ENCODE measurements at places on chromosomes 1 and 21. TPM values are rescaled to one million over a fixed set of nuclear protein-coding genes. Genes with fewer than 3 reads are reported as not detected.
A peak's percentile ranks its signal among the peaks of the same experiment; 100 is the strongest.

The DSTYK gene
- total RNA-seq = 15.8 TPM

The PDC gene
- not detected for total RNA-seq

The ACTA1 gene
- 16,401 TPM for total RNA-seq

The SPRR1A gene
- not detected for total RNA-seq

DNA sequence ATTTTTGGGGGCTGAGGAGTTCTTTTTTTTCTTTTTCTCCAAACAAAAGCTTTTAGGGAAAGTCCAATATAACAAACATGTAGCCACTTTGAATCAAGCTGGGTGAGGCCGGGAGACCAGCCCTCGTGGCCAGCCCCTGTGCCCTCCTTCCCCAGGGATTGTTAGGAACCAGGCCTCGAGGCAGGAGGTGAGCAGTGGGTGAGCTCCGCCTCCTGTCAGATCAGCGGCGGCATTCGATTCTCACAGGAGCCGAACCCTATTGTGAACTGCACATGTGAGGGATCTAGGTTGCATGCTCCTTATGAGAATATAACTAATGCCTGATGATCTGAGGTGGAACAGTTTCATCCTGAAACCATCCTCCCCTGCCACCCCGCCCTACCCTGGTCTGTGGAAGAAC is 41.8 kb upstream of the TTC22 start:
- H3K27me3 ChIP-seq = no peaks in the 10 kb centered on the region
- no peaks in the 10 kb centered on the region for H3K36me3 ChIP-seq
- no peak overlapping the region for H3K27ac ChIP-seq
- DNase-seq = no peak
- H3K4me1 ChIP-seq = no peaks in the 10 kb centered on the region
- no peak overlapping the region for H3K4me3 ChIP-seq

DNA sequence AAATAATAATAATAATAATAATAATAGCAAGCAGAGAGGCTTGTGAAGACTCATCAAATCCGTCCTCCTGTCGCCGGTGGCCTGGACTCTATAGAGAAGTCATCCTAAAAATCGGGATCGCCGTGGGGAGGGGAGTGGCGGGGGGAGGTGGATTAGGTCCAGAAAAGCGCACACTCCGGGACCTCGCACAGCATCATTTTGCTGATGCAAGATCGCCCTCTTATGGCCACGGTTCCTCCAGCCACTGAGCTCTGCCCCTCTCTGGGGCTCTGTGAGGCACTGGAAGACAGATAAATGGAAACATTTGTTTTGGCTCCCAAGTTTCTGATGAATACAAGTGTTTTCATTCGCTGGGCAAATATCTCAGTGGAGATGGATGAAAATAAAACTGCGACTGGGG is 612.0 kb downstream of the MATN1 start:
- H3K4me3 ChIP-seq = no peak overlapping the region
- H3K27me3 ChIP-seq = peaks cover 30% of the 10 kb centered on the region
- no peak overlapping the region for H3K27ac ChIP-seq

GRCh38 chr1:53725238-53725689 is 13.7 kb downstream of the GLIS1 start:
- no peaks in the 10 kb centered on the region for H3K4me1 ChIP-seq
- H3K27me3 ChIP-seq = no peaks in the 10 kb centered on the region
- H3K4me3 ChIP-seq = no peak overlapping the region
- no peaks in the 10 kb centered on the region for H3K36me3 ChIP-seq
- no peak for DNase-seq
- no peak overlapping the region for H3K27ac ChIP-seq

GRCh38 chr1:19122668-19123067 is 87.4 kb downstream of the UBR4 start:
- H3K4me3 ChIP-seq = no peak overlapping the region
- peaks cover 31% of the 10 kb centered on the region for H3K36me3 ChIP-seq
- H3K27me3 ChIP-seq = no peaks in the 10 kb centered on the region
- DNase-seq = no peak

- H3K27me3 ChIP-seq = no peaks in the 10 kb centered on the region
- H3K4me1 ChIP-seq = peaks cover 32% of the 10 kb centered on the region
- H3K36me3 ChIP-seq = no peaks in the 10 kb centered on the region
- no peak overlapping the region for H3K27ac ChIP-seq
- H3K4me3 ChIP-seq = no peak overlapping the region
- no peak for DNase-seq
Observed at GRCh38 chr1:27627061-27627460, 7.9 kb downstream of the FGR start.

- no peaks in the 10 kb centered on the region for H3K4me1 ChIP-seq
- H3K4me3 ChIP-seq = no peak overlapping the region
- H3K36me3 ChIP-seq = no peaks in the 10 kb centered on the region
- peaks cover 8% of the 10 kb centered on the region for H3K27me3 ChIP-seq
- no peak overlapping the region for H3K27ac ChIP-seq
Observed at GRCh38 chr1:1994536-1994935, 9.1 kb downstream of the CFAP74 start.

DNA sequence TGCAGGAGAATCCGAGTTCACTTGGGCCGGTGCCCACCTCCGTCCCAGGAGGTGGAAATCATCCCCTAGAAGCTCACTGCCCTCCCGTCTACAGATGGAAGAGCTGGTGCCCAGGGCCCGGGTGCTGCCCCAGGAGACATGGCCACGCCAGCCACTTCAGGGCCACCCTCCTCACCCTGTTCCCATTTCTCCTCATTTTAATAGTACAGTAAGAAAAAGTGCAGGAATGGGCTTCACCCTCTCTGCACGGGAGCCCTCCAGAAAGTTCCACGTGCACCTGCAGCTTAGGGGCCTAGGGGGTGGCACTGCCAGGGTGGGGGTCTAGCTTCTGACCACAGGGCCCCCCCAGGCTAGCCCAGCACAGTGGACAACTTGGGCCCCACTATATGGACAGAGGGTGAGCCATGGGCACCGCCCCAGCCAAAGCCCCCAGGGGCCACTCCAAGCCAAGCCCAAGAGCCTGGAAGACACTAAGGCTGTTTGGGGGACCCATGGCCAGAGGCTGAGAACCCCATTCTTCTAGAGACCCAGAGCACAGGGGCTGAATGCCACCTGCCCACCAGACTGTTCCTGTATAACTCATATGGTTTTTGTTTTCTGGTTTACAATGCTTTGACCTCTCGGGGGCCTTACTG is 3.4 kb upstream of the FTCD start:
- no peaks in the 10 kb centered on the region for H3K27me3 ChIP-seq
- DNase-seq = peak; percentile 6
- no peaks in the 10 kb centered on the region for H3K36me3 ChIP-seq
- no peak overlapping the region for H3K27ac ChIP-seq
- no peaks in the 10 kb centered on the region for H3K4me1 ChIP-seq

GRCh38 chr1:28172713-28173150 is 3.8 kb downstream of the PTAFR start:
- H3K27me3 ChIP-seq = no peaks in the 10 kb centered on the region
- H3K4me1 ChIP-seq = no peaks in the 10 kb centered on the region
- no peak overlapping the region for H3K4me3 ChIP-seq
- DNase-seq = no peak
- no peaks in the 10 kb centered on the region for H3K36me3 ChIP-seq

DNA sequence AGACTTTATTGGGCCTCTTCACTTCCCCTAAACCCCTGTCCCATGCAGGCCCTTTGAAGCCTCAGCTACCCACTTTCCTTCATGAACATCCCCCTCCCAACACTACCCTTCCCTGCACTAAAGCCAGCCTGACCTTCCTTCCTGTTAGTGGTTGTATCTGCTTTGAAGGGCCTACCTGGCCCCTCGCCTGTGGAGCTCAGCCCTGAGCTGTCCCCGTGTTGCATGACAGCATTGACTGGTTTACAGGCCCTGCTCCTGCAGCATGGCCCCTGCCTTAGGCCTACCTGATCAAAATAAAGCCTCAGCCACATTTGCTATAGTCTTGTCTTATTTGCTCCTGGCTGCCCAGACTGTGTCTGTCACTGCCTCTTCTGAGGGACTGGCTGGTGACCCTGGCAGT is 5.5 kb downstream of the GSTM4 start:
- H3K4me3 ChIP-seq = no peak overlapping the region
- H3K36me3 ChIP-seq = no peaks in the 10 kb centered on the region
- peaks cover 13% of the 10 kb centered on the region for H3K4me1 ChIP-seq

- H3K36me3 ChIP-seq = no peaks in the 10 kb centered on the region
- peaks cover 47% of the 10 kb centered on the region for H3K4me1 ChIP-seq
- H3K27me3 ChIP-seq = no peaks in the 10 kb centered on the region
- H3K27ac ChIP-seq = peak overlapping the region; percentile 85
Observed at GRCh38 chr1:8702850-8703810, 114.3 kb downstream of the RERE start.

DNA sequence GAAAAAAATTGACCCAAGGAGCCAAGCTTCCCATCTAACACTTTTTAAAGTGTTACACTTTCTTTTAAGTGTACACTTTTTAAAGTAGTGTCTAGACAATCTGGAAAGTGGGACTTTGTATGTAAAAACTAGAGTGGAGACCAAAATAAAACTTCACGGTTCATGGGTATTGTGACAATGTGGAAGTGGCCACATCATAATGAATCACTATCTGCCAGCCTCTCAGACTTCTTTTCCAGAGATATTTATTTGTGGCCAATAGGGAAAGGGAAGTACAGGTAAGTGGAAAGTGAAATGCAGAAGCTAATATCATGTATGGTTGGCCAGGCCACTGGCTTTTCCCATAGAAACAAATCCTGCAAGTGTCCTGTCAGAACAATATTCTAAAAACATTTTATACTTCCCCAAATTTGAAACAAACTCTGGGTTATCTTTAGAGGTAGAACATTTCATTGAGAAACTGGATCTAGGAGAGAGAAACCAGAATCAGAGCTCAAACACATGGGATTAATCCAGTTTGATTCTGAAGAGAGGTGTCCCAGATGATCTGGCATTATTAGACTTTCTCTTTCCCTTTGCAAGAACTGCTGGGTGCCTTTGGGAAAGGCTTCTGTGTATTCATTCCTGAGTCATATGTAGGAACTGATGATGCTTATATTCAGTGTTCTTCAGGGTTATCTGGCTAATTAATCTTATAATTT is 2.0 kb downstream of the TNFSF18 start:
- DNase-seq = no peak
- H3K27me3 ChIP-seq = no peaks in the 10 kb centered on the region
- H3K27ac ChIP-seq = no peak overlapping the region

Measured in gastrocnemius medialis (tissue), 4 donors.